ENCODE measurements at places on chromosomes 1 and 21. TPM values are rescaled to one million over a fixed set of nuclear protein-coding genes. Genes with fewer than 3 reads are reported as not detected.
A peak's percentile ranks its signal among the peaks of the same experiment; 100 is the strongest.

DNA sequence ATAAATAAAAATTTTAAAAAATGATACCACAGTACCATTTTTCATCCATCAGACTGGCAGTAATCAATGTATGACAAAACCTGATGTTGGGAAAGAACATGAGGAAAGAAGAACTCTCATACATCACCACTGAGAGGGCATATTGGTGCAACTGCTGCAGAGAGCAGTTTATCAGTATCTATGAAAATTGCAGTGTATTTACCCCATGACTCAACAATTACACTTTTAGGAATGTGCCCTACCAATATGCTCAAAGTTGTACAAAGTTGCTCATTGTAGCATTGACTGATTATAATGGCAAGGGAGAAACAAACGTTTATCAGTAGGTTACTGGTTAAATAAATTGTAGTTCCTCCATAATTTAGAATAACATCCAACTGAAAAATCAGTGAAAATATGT, 36.7 kb downstream of the CATSPERE start:
- no peak for DNase-seq

- no peak for DNase-seq
Observed at GRCh38 chr1:78069784-78070183, 24.0 kb downstream of the GIPC2 start.

DNA sequence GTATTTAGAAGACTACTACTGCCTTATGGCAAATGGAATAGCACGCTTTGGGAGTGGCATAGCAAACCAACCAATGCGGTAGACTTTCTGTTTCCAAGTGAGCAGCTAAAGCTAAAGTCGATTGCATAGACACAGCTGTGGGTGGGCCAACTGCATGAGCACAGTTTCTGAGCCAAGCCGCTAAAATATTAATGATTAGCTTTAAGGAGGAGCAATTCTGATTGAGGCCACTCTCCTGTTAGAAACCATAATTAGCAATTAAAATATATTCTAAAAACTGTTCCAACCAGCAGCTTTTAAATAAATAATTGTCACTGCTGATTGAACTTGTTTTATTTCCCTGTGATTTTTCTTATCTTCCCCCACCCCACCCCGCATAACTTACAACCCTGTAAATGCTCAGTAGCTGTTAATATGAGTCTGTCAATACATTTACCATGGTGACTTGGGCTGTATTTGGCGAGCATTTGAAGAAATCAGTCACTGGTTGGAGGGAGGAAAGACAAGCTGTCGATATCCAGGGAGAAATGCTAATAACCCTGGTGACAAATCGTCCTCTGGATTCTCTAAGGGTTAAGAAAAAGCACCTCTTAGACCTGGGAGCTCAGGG, 32.2 kb downstream of the RNF220 start:
- DNase-seq: no peak

DNA sequence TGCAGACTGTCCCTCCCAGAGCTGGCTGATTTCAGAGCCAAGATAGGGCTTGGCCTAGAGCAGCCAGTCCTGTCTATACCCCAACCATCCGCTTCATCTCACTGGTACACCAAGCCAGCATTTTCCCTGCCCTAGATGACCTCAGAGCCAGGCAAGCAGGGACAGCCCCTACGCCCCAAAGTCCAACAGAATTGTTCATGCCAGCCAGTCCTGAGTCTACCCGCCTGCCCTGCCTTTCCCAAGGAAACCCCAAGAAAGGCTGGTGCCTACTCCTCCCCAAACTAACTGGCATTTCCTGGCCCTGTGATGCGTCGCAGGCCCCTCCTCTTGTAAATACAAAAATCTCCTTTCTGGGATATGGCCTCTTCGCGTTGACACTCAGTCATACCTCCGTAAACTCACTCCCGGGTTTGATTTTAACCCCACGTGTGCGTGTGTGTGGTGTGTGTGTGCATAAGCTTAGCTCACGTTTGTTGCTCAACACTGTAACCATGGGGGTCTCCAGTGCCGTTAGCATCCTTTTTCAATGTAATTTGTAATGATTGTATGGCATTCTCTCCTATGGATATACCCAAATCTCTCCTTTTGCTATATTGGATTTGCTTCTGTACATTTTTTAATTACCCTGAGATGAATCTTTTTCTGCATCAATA, 75.3 kb downstream of the SIK1 start:
- DNase-seq: no peak

- no peak for DNase-seq
Observed at GRCh38 chr1:8533124-8533523, 215.2 kb downstream of the SLC45A1 start.

GRCh38 chr1:21598904-21599303, 70.3 kb downstream of the RAP1GAP start:
- DNase-seq: no peak

CD1D gene
- total RNA-seq: 5.3 TPM

DNA sequence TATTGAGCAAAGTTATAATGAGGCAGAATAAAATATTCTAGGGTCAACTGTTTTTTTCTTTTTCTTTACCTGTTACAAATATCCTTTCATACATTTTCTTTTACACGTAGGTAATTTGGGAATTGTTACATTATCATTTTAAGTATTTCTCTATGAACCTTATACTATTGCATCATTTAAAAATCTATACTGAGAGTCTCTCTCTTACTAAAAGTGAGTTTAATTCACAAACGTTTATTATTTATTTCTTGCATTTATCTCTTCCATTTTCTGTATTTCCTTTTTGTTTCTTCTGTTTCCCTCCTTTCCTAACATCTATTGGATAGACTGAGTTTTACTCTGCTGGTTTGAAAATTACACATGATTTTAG, 25.4 kb upstream of the CLCA4 start:
- DNase-seq: no peak

UBL4B gene
- total RNA-seq: not detected

DNA sequence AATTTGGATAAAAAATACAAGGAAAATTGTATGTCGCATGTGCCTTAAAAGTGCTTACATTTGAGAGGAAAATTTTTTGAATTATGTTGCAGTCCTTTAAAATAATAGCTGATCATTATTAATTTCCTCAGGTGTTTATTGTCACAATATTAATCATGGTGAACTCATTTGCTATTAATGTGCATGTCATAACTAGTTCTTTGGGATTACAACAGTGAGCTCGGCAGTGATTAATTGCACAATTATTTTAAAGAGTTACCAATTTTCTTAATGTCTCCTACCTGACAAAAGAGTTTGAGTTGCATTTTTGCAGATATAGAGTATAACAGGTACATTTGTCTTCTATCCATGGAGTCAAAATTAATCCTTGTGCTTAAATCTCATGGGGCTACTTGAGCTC, 854.3 kb downstream of the BRINP3 start:
- no peak for DNase-seq

DNA sequence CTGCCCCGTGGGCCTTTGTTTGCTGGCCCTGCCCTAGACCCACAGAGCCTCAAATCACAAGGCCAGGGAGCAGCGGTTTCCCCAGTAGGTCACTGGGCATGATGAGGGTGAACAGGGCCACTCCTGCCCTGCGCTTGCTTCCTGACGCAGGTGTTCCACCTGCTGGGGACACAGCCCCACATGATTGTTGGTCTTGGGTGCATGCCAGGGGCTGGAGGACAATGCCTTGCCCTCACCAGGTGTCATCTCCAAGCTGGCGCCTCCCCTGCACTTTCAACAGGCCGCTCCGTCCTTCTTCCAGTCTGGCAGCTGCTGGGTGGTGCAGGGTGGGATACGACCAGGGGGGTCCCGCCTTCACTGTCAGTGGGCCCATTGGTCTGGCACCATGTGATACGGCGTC, 24.3 kb downstream of the IL10RB start:
- no peak for DNase-seq

RAB25 gene
- total RNA-seq: 62.0 TPM

DNA sequence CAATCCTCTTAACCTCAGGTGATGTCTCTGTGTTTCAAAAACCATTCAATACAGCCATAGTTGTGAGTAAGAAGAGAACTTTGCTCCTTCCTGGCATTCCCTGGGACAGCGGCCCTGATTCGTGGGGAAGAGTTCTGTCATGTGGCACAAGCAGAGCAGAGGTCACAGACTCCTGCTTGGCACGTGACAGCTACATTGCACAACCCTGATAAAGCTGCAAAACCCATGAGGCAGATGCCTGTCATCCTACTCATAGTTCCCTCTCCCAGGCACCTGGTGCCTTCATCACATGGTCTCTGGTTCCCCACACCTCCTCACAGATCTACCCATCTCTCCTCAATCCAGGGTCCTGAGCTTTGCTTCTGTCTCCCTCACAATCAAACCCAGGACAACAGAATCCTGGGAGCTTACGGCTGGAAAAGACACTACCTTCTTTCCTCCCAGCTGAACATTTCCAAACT, 70.8 kb downstream of the PLPP3 start:
- DNase-seq: peak; percentile 65

TNFSF18 gene
- not detected for total RNA-seq

TLCD4 gene
- 13.6 TPM for total RNA-seq

CFHR5 gene
- total RNA-seq: not detected

DNA sequence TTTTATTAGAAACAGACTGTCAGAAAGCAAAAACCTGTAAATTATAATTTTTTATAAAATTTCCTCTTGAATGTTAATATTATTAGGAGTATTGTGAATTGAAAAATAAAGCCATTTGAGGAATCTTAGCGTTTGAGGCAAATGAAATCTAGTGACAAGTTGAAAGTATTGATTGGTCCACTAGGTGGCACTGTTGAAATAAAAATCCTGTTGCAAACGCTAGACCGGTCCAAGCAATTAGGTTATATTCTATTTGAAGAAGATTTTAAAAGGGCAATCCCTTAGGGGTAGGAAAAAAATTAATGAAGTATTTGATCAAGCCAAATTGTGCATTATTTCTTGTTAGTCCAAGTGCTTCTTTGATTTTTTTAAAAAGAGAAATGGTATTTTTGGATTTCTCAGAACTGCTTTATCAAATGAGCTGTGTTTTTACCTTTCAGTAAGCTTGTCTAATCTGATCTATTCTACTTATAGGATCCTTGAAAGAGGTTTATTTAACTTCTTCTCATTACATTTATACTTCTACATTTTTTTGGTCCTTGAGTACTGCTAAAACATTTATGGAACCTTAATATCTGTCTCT, 57.7 kb downstream of the ATG4C start:
- DNase-seq: no peak

DNA sequence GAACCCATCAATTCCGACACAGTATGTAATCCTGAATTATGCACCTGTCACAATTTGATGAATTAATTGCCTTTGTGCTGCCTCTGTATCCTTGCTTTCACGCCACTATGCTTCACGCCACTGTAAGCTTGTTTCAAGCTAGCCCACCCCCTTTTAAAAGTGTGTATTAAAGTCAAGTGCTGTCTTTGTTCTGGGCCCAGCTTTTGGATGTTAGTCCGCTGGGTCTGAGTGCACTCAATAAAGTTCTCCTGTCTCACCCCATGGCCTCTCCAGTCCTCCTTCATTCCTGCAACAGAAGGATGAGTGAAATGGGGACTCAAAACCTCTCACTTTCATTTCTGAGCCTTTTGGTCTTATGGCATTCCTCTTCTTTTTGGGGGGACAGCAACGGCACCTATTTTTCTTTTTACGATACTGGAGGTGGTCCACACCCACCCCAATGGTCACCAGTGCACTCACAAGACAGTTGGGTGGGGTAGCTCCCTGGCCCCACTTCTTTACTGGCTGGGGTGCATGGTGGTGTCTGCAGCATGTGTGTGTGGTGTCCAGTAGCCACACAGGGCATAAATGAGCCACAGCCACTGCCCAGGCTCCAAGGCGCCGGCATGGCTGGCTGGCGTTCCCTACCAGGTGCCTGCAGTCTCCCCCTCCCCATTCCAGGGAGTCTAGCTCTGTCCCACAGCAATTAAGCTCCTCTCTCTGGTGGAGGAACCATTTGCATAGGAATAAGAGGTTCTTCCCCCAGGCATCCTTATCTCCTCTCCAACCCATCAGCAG, 1.8 kb downstream of the THEM4 start:
- no peak for DNase-seq

LEFTY1 gene
- 0.35 TPM for total RNA-seq

DNA sequence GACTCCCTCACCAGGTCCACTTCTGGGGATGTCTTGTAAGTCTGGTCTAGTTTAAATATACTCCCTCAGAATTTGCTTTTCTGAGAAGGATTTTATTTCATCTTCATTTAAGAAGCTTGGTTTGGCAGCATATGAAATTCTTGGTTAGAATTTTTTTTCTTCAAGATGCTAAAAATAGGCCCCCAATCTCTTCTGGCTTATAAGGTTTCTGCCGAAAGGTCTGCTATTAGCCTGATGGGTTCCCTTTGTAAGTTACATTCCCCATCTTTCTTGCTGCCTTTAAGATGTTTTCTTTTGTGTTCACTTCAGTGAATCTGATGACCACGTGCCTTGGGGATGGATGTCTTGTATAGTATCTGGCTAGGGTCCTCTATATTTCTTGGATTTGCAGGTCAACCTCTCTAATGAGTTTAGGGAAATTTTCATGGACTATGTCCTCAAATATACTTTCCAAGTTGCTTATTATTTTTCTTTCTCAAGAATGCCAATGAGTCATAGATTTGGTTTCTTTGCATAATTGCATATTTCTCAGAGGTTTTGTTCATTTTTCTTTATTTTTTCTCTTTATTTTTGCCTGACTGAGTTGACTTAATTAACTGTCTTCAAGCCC, 19.4 kb downstream of the TCP10L start:
- DNase-seq: no peak

- DNase-seq: no peak
Observed at GRCh38 chr1:228921481-228921880, 186.2 kb downstream of the RHOU start.

GRCh38 chr21:33229099-33229783, 497 bp upstream of the IFNAR2 start:
- DNase-seq: no peak

TBX19 gene
- total RNA-seq: 3.5 TPM

- no peak for DNase-seq
Observed at GRCh38 chr1:38097284-38097898, 50.8 kb upstream of the POU3F1 start.

DNA sequence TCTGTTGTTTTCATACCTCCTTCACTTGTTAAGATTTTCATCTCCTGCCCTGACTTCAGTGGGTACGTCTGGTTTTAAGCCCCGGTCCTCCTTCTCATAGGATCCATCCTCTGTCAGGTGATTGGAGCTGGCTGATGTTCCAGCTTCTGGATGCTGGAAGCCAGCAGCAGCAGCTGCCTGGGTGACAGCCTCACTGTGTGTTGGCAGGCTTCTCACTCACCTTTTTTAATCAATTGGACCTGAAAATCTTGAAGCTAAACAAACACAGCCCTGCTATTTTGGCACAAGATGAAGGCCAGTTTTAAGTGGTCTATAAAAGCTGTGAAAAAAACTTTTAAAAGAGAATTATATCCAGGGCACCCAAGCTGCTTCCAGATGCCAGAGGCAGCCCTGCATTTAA, 181.0 kb downstream of the DISC1 start:
- DNase-seq: no peak

CFAP107 gene
- total RNA-seq: not detected

Measured in upper lobe of right lung (tissue), 1 donor.